ENCODE measurements at places on chromosomes 3 and 15.

DNA sequence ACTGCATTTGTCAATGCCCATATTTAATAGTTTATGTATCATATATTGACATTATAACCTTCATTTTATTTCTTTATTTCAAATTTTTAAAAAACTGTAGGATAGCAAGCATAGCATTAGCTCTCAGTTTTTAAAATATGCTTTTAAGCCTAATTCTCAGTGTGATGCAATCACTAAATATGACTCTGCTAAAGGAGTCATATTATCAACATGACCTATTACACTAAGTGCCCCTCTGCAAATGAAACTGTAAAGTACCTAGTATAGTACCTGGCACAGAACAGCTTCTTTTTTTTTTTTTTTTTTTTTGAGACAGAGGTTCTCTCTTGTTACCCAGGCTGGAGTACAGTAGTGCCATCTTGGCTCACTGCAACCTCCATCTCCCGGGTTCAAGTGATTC, 179.4 kb upstream of the CGNL1 start:
- no peak for ATAC-seq

GRCh38 chr3:3712971-3713370, 86.3 kb upstream of the LRRN1 start:
- ATAC-seq = no peak

DNA sequence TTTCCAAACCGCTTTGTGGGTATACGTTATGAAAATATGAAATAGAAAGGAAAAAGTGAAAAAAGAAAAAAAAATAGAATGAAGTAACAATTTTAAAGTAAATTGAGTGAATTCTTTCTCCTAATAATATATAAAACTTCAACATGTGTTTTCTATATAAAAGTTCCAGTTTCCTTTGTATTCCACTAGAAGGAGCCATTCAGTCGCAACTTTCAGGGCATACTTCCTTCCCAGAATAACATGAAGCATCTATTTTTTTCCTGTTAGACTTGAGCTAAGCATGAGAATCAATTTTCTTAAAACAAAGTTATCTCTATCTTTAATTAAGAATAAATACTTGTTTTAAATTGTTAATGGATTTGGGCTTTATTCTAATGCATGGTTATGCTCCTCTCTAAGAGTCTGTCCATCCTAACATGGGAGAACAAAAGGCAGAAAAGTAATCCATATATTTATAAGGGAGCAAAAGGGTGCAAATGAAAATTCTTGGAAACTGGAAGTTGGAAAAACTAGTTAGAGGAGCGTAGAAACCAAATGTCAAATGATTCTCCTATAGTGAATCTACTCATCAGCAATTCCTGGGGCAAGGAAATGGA, 16.0 kb upstream of the VGLL3 start:
- ATAC-seq = no peak

- ATAC-seq = no peak
These were observed 1.5 kb upstream of the ITIH3 start for GRCh38 chr3:52792961-52793695.

DNA sequence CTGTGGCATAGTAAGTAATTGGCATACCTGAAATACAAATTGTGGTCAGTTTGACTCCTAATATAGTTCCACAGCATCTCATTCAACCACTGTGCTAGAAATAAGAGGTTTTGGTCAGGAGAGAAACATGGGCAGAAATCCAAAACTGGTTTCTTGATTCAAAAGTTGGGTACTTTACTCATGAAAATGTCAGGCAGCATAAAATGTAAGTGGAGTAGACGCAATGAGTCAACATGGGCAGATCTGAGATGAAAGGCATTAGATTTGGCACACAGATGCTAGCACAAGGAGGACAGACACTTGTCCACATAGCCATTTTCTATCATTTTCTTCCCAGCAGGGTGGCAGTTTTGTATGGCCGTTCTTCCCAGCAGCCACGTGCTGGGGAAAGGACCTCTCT, 255.8 kb upstream of the CDIN1 start:
- no peak for ATAC-seq

DNA sequence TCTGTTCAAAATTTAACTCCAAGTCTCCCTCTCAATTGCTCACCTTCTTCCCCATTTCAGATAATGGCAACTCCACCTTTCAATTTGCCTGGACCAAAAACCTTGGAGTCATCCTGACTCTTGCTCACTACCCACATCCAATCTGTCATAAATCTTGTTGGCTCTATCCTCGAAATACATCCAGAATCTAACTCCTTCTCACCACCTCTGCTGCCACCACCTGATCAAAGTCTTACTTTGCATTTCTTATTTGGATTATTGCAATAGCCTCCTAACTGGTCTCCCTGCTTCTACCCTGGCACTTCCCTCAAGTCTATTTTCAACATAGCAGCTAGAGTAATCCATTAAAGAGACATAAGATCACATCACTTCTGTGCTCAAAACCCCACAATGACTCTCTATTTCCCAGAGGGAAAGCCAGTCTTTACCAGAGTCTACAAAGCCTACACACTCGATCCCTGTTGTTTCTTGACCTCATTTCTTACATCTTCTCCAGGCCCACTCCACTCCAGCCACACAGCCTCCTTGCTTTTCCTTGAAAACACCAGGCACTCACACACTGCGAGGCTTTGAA, 86.6 kb downstream of the GPR156 start:
- ATAC-seq = no peak

- ATAC-seq = no peak
These were observed 196.6 kb downstream of the TPRG1 start for GRCh38 chr3:189368384-189368783.

DNA sequence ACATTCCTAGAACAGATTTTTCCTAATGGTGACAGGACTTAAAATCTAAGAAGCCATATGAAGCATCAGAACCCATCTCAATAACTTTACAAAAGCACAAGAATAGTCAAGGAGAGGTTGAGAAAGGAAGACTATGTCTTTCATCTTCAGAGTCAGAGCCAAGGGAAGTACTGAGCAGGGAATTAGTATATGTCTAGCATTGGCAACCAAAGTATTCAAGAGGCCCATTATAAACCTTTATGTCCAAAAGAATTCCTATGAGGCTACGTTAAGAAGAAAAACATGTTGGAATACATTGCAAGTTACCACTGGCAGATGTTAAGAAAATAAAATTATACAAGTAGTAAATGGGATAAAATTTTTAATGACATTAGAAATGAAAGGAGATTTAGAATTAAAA, 150.5 kb downstream of the MAGI1 start:
- ATAC-seq = no peak

- ATAC-seq = no peak
These were observed 16.2 kb downstream of the CPA3 start for GRCh38 chr3:148881286-148881685.

GRCh38 chr3:158801201-158801600, 653 bp upstream of the MFSD1 start:
- no peak for ATAC-seq

DNA sequence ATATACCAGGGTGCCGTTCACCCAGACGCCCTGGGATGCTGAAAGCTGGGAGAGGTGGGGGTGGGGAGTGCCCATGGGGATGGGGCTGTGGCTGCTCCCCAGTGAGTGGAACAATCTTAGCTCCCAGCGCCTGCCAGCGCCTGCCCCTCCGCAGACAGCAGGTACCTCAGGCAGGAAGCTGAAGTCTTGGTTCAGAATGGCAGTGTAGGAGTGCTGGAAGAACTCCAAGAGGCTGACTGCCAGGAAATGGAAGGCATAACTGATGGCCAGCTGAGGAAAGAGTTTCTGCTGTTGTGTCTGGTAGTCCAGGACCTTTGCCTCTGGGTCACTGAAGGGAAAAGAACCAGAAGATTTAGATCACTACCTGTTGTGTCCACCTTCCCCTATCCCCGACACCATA, 8.4 kb downstream of the ACOX2 start:
- no peak for ATAC-seq

Measured in stimulated activated memory B cell treated with anti-CD40 and anti-IgM and Interleukin-4, amounts not matched to agents 10 μg/mL and 1 μg/mL and 100 μg/mL, for 72 hours (primary cell).